ENCODE measurements at places on chromosomes 12 and 14.

DNA sequence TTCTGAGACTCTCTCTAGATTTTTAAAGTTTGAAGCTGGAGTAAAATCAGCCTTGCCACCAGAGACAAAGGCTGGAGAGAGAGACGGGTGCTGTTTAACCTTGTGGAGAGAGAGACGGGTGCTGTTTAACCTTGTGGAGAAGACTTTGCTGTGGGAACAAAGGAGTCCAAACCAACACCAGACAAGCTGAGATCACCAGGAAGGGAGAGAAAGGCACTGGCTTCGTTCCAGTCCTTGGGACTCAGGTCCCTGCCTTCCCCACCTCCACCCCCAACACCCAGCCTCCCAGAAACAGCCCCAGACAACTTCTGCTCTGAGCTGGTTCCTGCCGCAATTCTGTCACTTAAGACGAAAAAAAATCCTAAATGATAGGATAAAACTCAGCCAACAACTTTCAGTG, 1389.3 kb downstream of the AACS start:
- DNase-seq, result no peak

GRCh38 chr14:68215629-68216028, 396.1 kb downstream of the RAD51B start:
- DNase-seq, result no peak

DNA sequence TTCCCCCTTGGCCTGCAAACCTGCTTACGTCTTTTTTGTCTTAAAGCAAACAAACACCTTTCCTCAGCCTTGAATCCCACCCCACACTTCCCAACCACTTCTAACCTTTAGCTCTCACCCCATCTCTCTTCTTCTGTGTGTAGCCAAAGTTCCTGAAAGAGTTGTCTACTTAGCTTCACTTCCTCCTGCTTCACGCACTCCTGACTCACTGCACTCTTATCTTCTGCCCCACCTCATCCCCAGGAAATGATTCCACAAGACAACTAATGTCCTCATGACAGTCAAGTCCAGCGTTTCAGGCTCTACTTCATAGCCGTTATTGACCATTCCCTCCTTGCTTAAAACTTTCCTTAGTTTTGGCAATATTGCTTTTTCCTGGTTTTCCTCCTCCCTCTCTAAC, 22.4 kb downstream of the EIF2B2 start:
- DNase-seq, result no peak

DNA sequence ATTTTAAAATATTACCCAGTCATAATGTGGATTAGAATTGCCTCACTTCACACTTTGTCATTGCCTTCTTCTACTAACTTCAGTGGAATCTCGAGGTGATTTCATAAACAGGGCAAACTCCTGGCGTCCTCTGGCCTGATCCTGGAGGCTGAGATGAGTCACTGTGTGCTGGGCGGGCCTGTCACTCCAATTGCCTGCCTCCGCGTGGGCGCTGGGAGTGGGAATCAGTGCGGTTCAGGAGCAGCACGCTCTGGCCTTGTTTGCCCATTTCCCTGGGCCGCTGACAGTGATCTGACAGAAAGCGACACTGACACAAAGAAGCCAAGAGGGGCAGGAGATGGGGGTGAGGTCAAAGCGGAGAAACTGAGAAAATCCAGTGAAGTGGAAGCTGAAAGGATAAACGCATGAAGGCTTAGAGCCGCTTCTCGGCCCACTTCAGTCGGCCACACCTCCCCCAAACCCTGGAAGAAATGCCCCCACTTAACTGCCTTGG, 29.7 kb downstream of the LGR5 start:
- DNase-seq, result no peak

DNA sequence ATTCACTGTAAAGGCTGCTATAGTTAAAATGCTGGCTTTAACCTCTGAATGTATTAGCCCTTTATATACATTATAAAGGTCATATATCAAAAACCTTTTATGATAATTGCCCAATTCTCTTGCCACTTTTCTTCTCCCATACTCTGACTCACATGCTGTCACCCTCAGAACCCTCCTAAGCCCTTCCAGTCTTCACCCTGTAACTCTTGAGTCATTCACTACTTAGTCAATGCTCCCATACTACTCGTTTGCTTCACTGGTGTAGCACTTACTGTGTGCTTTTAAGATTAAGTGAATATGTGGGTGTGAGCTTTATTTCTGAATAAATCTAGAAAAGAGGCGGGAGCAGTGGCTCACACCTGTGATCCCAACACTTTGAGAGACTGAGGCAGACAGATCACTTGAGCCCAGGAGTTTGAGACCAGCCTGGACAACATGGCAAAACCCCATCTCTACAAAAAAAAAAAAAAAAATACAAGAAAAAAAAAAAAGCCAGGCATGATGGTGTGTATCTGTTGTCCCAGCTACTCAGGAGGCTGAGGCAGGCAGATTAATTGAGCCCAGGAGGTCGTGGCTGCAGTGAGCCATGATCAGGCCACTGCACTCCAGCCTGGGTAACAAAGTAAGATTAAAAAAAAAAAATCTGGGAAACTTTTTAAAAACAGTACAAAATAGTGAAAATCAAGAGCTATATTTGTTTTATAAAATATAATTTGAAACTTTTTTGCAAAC, 37.6 kb downstream of the SPATA7 start:
- DNase-seq, result no peak
